ENCODE measurements at places on chromosomes 2 and 18.

DNA sequence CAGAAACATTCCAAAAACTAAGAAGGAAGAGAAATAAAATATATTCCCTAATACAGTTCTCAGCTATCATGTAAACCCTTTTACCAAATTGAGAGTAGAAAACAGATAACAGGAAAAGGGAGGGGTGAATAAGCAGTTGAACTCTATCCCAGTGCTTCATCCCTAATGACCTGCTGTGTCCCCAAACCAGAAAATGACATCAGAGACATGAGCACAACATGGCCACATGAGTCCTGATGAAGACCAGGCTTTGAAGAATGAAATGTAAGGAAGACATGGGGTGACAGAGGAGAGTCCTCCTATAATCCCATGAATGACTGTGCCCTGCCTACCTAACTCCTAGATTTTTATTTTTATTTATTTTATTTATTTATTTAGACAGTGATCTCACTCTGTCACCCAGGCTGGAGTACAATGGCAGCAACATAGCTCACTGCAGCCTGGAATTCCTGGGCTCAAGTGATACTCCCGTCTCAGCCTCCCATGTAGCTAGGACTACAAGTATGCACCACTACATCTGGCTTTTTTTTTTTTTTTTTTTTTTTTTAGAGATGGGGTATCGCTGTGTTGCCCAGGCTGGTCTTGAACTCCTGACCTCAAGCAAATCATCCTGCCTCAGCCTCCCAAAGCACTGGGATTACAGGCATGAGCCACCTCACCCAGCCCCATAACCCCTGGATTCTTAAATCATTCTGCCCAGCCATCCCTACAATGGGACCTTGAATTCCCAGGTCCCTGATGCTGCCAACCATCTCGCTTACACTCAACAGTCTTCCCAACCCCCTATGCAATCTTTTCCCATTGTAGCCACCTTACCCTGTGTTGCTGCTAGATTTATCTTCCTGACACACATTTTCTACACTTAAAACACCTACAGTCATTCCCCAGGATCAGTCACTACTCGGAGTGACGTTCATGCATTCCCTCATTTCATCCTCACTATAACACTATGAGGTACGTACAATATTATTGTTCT lies 64.5 kb downstream of the ANKRD44 start:
- no peak for DNase-seq

DNA sequence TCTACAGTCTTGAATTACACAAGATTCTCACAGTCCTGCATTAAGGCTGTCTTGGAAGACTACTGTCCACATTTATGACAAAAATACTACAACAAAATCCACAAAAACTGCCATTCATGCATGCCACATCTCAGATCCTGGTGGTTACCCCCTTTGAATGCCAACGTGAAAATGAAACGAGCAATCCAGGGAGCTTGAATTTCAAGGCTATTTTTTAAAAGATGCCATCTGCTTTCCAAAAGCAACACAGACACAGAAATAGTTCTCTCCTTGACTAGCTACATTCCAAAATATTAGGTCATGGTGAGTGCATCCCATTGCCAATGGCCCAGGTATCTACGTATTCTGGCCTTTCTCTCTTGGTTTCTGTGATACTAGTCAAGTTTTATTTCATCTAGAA lies 36.3 kb downstream of the IRS1 start:
- DNase-seq, result no peak

GRCh38 chr18:7464245-7464966 lies 102.7 kb upstream of the PTPRM start:
- no peak for DNase-seq

- DNase-seq, result no peak
Measured at GRCh38 chr18:50933684-50934083, 34.2 kb upstream of the ELAC1 start.

DNA sequence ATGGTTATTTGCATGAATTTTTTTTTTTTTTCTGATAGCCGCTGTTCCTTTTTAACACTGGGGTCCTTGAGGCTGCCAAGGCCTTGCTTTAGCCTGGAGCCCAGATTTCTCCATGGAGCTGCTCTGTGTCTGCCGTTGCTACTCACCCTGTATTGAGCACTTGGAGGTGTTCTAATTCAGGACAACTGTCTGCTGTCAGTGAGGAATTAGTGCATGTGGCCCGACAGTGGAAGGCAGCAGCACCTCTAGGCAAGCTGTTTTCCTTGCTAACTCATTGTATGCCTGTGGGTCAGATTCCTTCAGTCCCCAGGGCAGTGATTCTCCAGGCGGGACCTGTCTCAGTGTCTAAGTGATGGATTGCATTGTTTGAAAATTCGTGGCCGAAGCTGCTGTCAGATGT lies 147.7 kb upstream of the DPP10 start:
- no peak for DNase-seq

DNA sequence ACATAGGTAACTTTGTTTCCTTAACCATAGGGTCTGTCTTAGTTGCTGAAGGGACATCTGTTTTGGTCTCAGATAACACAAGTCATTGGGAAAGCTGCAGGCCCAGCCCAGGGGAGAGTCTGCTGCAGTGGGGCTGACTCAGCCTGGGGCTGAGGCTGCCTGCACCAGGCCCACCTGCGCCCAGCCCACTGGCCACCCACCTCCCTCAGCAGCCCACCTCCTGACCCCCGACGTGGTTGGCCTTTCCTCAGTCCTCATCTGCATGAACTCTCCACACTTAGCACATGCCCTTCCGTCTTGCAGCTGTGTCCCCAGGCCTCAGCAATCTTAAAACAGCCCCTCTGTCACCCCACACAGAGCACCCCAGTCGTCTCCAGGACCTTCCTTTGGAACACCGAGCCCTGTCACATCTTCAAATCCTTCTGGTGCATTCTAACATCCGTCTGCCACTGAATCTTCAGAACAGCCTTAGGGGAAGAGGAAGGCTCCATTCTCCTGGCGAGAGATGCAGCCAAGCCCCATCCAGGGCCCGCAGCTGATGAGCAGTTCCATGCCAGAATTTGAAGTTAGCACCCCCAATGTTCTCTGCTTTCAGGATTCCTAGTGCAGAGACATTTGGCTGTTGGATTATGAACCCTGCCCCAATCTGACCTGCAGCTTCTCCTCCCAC lies 231.4 kb downstream of the SEPTIN10 start:
- no peak for DNase-seq

- DNase-seq, result no peak
Measured at GRCh38 chr2:72175636-72176035, 28.0 kb upstream of the CYP26B1 start.

GRCh38 chr2:134406311-134406710 lies 152.4 kb downstream of the MGAT5 start:
- DNase-seq, result no peak

DNA sequence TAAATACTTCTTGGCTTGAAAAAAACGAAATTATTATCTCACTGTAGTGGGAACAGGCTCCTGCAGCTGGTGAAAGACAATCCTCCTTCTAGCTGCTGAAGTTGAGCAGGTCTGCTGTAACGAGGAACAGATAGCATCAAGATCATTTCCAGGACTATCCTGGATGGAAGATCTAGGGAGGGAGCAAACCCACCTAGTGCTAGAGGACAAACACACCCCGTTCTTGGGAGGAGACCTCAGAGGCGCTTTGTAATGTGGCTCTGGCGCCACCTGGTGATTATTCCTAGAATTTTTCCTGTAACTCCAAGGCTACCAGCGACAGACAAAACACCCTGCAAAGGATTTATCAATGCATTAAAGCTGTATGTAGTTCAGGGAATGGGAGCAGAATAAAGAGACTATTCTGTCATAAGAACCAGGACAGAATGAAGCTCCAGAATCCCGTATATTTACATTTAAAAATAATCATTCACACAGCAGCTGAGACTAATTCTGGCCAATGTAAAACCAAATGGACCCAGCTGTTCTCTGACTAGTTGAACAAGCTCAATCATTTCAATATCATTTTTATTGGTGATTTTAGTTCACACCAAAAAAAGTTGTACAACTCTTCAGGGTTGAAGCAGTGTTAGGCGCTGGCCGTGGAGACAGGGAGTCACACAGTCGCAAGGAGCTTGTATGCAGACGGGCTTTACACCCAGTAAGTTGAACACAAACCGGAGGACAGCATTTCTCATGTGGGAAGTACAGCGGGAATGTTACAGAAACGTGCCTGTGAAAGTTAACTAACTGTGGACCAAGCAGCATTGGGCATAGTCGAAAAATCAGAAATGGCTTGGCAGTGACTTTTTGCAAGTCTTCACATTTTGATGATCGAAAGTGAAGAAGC lies 290.3 kb downstream of the TRIB2 start:
- DNase-seq, result no peak

DNA sequence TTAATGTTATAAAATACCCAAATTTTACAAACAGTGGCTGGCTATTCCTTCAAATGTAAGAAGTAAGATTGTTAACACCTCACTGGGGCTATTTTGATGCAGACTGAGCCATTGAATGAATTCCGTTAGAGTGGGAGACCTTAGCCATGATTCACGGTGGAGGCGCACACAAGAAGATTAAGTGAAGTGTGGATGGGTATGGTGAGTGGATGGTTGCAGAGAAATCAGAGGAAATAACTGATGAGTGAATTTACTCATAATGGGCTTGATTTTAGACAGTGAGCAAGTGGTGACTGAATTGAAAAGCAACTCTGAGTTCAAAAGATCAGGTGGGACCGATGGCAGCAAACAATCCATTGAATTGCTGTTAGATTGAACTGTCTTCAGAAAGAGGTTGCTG lies 75.0 kb downstream of the NRP2 start:
- no peak for DNase-seq

DNA sequence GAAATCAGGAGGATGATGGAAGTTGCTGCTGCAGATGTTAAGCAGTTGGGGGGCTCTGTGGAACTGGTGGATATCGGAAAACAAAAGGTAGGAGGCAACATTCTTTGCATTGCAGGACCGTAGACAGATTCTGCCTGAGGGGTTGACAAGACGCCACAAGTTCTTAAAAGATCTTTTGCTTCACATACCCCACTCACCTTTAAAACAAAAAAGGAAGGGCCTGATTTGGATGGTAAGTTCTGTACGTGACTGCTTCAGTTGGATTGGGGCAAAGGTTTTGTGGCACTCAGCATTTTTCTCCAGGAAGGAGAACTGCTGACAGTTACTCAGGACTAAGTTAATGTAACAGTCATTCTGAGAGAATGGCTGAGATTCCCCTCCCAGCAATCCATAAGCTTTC lies 5.2 kb downstream of the CNDP2 start:
- DNase-seq, result no peak

DNA sequence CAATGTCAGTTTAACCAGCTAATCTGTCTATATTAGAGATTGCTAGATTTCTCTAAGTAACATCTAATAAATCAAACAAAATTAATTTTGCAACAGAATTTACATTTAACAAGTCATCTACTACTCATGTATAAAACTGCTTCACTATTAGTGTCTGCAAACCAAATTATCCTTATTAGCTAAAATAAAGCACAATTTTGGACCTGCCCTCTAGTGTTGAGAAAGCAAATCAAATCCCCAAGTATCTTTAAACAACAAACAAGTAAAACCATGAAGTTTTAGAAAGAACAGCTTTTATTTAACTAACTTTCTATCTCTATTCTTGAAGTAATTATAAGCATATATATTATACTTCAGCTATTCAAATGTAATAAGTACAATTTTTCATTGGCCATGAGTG lies 113.1 kb upstream of the SP3 start:
- DNase-seq, result no peak

- DNase-seq, result no peak
Measured at GRCh38 chr2:151796774-151797173, 31.4 kb downstream of the ARL5A start.

DNA sequence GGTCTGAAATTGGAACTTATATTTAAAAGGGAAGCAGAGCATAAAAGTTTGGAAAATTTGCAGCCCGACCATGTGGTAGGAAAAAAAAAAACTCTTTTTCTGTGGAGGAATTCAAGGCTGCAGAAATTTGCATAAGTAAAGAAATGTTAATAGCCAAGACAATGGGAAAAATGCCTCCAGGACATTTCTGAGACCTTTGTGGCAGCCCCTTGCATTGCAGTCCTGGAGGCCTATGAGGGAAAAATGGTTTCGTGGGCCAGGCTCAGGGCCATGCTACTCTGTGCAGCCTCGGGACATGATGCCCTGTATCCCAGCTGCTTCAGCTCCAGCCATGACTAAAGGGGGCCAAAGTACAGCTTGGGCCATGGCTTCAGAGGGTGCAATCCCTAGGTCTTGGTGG lies 71.9 kb upstream of the SLC16A14 start:
- DNase-seq, result no peak

- DNase-seq, result no peak
Measured at GRCh38 chr2:145743011-145743410, 1223.1 kb upstream of the ZEB2 start.

DNA sequence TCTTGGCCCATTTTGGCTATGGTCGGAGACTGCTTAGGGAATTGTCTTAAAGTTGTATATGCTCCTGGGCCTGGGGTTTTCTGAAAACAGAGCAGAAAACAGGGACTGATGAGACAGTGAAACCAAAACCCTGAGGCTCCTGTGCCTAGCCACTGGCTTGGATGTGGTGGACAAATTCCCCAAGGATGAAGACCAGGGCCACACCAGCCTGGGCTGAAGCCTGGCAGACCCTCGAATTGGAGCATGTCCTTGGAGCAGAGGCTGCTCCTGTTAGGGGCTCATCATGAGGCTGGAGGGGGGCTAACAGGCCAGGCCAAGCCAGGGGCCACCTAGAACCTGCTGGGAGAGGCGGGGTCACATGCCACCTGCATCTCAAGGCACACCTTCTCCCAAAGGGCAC lies 68.1 kb downstream of the STPG4 start:
- no peak for DNase-seq

- DNase-seq, result no peak
Measured at GRCh38 chr2:86003104-86003503, 102.6 kb downstream of the POLR1A start.

- no peak for DNase-seq
Measured at GRCh38 chr2:169222665-169223064, 139.7 kb downstream of the LRP2 start.

DNA sequence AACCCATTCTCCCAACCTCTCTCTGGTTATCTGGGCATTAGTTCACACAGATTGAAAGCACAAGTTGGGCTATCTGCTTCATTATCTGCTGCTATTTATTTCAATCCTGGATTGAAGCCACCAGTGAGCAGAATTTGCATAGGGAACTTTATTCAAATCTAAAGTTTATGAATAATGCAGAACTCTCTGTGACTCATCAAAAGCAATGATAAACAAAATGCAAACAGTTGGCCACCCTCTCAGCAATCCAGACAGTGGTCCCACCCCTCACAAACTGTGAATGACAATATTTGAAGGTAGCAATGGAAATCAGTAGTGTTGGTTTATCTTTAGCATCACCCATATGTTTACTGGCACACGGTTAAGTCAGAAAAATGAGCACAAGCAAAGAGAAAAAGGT lies 106.8 kb upstream of the TMEM178A start:
- no peak for DNase-seq

GRCh38 chr18:26405190-26405801 lies 143.1 kb downstream of the KCTD1 start:
- DNase-seq, result no peak

- DNase-seq, result no peak
Measured at GRCh38 chr2:56077359-56077915, 106.4 kb upstream of the CCDC85A start.

DNA sequence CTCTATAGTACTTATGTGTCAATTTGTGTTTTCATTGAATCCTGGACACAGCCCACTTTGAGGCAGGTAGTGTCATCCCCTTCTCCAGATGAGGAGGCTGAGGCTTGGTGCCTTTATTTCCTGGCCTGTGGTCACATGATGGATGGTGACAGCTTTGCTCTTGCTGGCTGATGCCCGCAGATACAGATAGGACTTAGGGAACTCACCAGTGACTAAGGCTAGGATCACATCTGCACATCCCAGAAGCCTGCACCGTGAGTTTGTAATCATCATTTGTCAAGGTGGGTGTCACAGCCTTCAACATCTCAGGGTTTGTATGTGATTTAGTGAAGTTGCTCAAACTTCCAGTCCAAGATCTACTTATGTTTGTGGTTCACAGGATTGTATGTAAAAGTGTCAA lies 295.1 kb upstream of the RAB12 start:
- DNase-seq, result no peak
